Umbilical cord (tissue), 2 donors: ENCODE measurements at places on chromosomes 12 and 14.
A peak's percentile ranks its signal among the peaks of the same experiment; 100 is the strongest.

GRCh38 chr14:73717711-73718417 is 3.7 kb upstream of the PNMA1 start:
- peak; percentile 68 for DNase-seq

DNA sequence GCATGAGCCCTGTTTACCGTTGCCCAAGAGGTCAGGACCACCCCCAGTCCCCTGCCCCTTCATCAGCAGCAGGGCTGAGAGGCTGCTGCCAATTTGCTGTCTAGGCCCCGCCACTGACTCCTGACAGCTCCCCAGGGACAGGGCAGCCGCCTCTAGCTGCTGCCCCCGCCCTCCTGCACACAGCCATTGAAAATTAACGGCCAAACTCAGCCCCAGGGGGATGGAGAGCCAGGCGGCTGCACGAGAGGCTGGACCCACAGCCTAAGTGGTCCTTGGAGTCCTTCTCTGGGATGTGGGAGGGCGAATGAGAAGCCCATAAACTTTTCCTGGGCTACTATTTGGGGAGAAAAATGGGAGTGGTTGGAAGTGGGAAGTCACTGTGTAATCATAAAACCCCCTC is 4.6 kb downstream of the FOXN4 start:
- no peak for DNase-seq

DNA sequence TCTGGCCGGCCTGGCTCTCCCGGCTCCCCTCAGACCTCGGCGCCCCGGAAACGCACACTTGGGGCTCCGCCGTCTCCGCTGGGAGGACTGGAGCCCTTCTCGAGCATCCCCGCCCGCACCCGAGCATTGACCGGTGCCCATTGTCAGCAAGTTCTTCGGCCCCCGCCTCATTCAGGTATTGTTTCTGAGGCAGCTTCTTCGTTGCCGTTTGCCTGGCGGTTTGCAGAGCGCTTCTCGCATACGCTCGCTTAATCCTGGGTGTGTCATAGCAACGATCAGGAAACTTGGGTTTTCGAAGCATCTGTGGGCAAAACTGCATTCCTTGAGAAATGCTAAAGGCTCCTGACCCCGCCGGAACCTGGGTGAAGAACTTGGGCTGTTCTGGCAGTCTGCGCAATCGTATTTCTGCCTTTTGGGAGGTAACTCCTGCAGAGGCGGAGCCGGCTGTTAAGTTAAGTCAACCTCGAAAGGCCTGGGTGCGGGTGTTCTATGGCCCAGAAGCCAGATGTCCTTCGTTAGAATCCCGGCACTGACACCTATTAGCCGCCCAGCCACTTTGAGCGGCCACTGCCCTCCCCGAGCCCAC is 518 bp downstream of the GSKIP start:
- peak; percentile 60 for DNase-seq

DNA sequence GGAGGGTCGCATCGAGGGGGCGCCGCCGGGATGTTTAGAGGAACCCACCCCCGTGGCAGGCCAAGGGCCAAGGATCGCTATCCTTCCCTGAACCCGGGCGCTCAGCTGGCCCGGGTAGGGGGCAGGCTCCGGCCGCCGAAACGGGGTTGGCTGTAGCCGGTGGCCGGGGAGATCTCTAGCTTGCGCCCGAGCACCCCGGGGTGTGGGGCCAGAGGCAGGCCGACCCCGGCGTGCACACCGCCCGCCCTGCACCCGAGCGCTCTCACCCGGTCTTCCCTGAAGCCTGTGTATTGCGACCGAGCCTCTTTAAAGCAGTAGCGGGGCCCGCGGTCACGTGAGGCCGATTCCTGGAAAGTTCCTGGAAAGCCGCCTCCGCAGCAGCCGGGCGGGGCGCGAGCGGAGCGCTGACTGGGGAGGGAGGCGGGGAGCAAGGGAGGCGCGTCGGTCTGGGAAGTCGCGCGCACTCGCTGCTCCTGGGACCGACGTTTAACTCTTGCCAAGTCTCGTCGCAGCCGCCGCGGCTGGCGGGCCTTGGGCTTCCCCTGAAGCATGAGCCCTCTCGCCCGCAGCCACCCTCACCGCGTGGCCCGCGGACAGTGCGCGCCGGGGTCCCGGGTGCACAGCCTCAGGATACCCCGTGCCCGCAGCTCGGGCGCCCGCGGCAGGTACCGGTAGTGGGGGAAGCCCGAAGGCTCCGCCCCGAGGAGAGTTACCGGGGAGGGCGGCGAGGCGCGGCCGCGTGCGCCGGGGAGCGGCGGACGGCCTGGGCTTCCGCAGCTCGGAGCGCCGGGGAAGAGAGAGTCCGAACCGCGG is 1.7 kb upstream of the SOCS2 start:
- peak; percentile 98 for DNase-seq

- no peak for DNase-seq
Observed at GRCh38 chr12:14696265-14696741, at the start of gene GUCY2C. Gene GUCY2C, minus strand, starts transcription at chr12:14696599. Its CDS starts 151 bp downstream, at chr12:14696448.

- no peak for DNase-seq
Observed at GRCh38 chr12:107282628-107283027, 189.3 kb upstream of the CRY1 start.
